Caco-2 (cell line): ENCODE measurements at places on chromosomes 2 and 18.

GRCh38 chr2:222707689-222708273 lies 36.3 kb downstream of the MOGAT1 start:
- DNase-seq = no peak

- no peak for DNase-seq
Observed at GRCh38 chr18:10521566-10521965, 4.3 kb upstream of the NAPG start.

GRCh38 chr18:76384861-76385680 lies 110.0 kb downstream of the ZNF516 start:
- no peak for DNase-seq

GRCh38 chr2:201406077-201406662 lies 45.1 kb downstream of the TRAK2 start:
- no peak for DNase-seq

- no peak for DNase-seq
Observed at GRCh38 chr2:29123617-29124349, 8.6 kb downstream of the CLIP4 start.

- DNase-seq = no peak
Observed at GRCh38 chr2:134675314-134675713, 43.5 kb downstream of the TMEM163 start.

GRCh38 chr2:15142069-15142689 lies 419.0 kb downstream of the NBAS start:
- no peak for DNase-seq

- no peak for DNase-seq
Observed at GRCh38 chr2:36455788-36456187, 100.2 kb downstream of the CRIM1 start.
